A549 treated with CpdA at 1 μM for 4 hours (cell line): ENCODE measurements at places on chromosomes 11 and 22. TPM values are rescaled to one million over a fixed set of nuclear protein-coding genes. Genes with fewer than 3 reads are reported as not detected.

MS4A8 gene
- not detected in 5 replicates for total RNA-seq

DNHD1 gene
- 2.6 to 3.8 TPM (median 3.3 TPM) in 5 replicates for total RNA-seq

P4HA3 gene
- total RNA-seq = 29.6 to 51.0 TPM (median 40.7 TPM) in 5 replicates

CCDC81 gene
- total RNA-seq = 0.17 to 0.50 TPM (median 0.22 TPM) in 5 replicates
